ENCODE measurements at places on chromosomes 5 and 9. TPM values are rescaled to one million over a fixed set of nuclear protein-coding genes. Genes with fewer than 3 reads are reported as not detected.

GRCh38 chr9:131915181-131915580, 164.5 kb downstream of the MED27 start:
- no peaks in the 10 kb centered on the region for H3K36me3 ChIP-seq
- H3K27me3 ChIP-seq = no peaks in the 10 kb centered on the region
- no peaks in the 10 kb centered on the region for H3K4me1 ChIP-seq
- DNase-seq = no peak

PCDHB7 gene
- polyA plus RNA-seq = 0.28 TPM

- H3K27me3 ChIP-seq = no peaks in the 10 kb centered on the region
- H3K27ac ChIP-seq = no peak overlapping the region
- DNase-seq = no peak
- H3K4me3 ChIP-seq = no peak overlapping the region
Observed at GRCh38 chr9:37262410-37262809, 142.0 kb downstream of the ZCCHC7 start.

DNA sequence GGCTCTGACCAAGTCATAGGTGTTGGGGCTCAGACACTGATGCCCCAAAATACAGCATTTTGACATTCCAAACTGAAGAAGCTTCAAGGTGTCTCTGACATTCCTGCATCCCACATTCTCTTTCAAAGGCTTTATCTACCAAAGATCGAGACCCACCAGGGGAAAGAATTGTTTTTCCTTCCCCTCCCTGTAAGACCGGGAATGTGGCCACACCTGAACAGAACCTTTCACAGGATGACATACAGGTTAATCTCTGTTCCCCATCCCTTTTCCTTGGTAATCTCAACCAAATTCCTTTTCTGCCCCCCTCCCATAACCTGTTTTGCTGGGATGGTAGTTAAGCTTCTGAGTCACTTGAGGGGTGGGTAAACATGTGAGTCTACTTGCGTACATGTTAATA, 72.3 kb downstream of the IQGAP2 start:
- H3K27me3 ChIP-seq = no peaks in the 10 kb centered on the region
- no peak overlapping the region for H3K27ac ChIP-seq
- DNase-seq = no peak
- H3K4me3 ChIP-seq = no peak overlapping the region
- no peaks in the 10 kb centered on the region for H3K4me1 ChIP-seq

DNA sequence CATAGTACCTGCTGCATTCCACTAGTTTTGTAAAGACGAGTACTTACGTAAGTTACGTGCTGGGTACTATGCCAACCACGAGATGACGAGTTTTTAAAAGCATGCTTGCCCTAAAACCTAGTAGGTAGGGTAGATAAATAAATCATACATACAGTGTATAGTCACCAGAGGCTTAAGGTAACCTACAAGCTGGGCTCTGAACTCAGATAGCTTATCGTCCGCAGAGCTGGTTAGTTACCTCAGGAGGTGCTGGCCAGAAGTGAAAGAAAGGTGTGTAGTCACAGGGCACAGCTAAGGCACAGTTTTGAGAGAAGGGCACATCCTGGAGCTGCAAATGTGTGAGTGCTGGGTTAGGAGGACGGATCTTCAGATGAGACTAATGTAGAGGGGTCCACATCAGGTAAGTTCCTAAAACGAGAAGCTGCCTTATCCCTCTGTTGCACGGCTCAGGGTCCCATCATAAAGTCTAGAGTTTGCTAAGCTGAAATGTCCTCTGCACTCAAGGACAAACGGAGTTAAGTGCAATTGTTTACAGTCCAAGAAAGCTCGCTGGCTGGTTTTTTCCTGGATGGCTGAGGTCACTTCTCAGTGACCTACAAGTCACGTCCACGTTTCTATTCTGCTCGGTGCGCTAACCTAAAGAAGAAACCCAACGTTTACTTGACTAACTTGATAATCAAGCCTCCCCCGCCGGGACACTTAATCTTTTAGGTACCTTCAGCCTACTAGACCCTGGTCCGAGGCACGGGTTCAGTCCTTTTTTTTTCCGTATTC, 1.1 kb upstream of the SNX24 start:
- no peaks in the 10 kb centered on the region for H3K4me1 ChIP-seq
- peak overlapping the region; percentile 96 for H3K27ac ChIP-seq
- no peaks in the 10 kb centered on the region for H3K36me3 ChIP-seq
- H3K4me3 ChIP-seq = peak overlapping the region; percentile 99

GRCh38 chr9:107628444-107628843, 138.9 kb upstream of the KLF4 start:
- no peaks in the 10 kb centered on the region for H3K4me1 ChIP-seq
- no peaks in the 10 kb centered on the region for H3K36me3 ChIP-seq
- H3K27ac ChIP-seq = no peak overlapping the region
- no peak overlapping the region for H3K4me3 ChIP-seq
- no peak for DNase-seq

DNA sequence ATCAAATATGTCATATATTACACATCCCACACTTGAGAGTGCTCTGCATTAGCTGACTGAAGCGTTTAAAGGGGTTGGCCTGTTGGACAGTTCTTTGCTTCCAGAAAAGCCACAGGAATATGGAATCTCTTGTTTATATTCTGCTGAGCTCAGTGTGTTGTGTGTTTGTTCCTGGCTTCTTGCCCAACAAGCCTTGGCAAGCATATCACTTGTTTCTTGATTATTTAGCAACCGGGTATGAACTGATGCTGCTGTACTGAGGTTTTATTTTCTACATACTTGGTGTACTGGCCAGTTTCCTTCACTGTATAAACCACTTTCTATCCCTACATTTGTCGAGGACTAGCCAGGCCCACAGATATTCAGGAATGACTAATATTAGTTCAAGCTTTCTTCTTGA, 378.9 kb downstream of the KCTD16 start:
- H3K36me3 ChIP-seq = no peaks in the 10 kb centered on the region
- no peak for DNase-seq
- no peak overlapping the region for H3K27ac ChIP-seq
- H3K27me3 ChIP-seq = no peaks in the 10 kb centered on the region

Measured in sigmoid colon (tissue), 7 donors.